ENCODE measurements at places on chromosomes 6 and 20. TPM values are rescaled to one million over a fixed set of nuclear protein-coding genes. Genes with fewer than 3 reads are reported as not detected.

DNA sequence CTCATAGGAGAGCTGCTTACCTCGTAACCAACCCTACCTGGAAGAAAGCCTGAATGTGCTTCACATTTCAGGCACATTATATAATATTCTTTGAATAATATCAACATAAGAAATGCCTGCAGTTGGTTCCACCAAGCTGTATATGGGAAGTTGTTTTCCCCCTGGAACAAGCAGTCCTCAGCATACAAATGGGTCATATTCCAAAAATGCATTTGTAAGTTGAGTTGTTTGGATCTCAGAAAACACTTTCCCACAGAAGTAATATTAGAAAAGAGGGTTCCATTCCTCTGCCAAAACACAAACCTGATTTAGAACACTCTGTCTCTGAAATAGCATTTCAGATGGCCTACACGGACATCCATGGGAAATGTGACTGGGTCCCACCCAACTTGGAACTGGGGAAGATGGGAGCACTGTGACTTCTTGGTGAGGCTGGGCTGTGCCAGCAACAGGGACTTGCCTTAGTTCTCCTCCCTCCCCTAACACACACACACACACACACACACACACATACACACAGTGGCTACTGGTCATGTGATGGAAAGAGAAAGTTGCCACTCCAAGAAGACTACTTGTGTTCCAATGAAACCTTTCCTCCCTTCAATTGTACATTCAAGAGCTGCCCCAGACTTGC is 11.4 kb upstream of the RCAN2 start:
- no peak for DNase-seq

GRCh38 chr6:138293428-138294395 is 75.4 kb upstream of the PBOV1 start:
- no peak for DNase-seq

C20orf141 gene
- not detected for total RNA-seq

LTB gene
- not detected for total RNA-seq

Data from A172 (cell line).